ENCODE measurements at places on chromosomes 5 and 9. TPM values are rescaled to one million over a fixed set of nuclear protein-coding genes. Genes with fewer than 3 reads are reported as not detected.
A peak's percentile ranks its signal among the peaks of the same experiment; 100 is the strongest.

DNA sequence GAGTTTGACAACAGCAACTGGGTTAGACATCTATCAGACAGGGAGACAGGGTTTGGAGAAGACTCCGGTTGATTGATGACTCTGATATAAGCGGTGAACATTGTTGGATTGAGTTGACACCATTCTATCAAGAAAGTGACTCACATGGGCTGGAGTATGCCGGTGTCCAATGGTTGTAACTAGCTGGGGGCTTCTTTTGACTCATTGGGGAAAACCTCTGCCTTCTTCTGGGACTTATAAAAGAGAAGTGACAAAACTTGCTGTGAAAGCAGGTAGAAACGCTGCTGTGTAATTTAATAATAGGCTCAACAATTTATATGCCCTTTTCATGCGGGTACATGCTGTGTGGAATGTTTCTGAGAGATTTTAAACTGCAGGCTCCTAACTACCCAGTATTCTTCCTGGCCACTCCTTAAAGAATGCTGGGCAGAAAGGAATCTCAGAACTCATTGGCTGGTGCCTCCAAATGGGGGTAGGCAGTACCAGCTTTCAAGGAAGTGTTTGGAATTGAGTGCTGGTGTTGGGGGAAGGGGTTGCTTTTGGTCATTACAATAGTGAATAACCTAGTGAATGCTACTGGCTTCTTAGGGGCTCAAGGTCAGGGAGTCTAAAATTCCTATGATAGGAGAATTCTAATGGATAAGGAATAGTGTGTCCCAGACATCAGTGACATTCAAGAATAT lies 43.9 kb downstream of the FYB1 start:
- DNase-seq, result no peak

- DNase-seq, result no peak
Observed at GRCh38 chr5:101585366-101585765, 682.3 kb upstream of the ST8SIA4 start.

DNA sequence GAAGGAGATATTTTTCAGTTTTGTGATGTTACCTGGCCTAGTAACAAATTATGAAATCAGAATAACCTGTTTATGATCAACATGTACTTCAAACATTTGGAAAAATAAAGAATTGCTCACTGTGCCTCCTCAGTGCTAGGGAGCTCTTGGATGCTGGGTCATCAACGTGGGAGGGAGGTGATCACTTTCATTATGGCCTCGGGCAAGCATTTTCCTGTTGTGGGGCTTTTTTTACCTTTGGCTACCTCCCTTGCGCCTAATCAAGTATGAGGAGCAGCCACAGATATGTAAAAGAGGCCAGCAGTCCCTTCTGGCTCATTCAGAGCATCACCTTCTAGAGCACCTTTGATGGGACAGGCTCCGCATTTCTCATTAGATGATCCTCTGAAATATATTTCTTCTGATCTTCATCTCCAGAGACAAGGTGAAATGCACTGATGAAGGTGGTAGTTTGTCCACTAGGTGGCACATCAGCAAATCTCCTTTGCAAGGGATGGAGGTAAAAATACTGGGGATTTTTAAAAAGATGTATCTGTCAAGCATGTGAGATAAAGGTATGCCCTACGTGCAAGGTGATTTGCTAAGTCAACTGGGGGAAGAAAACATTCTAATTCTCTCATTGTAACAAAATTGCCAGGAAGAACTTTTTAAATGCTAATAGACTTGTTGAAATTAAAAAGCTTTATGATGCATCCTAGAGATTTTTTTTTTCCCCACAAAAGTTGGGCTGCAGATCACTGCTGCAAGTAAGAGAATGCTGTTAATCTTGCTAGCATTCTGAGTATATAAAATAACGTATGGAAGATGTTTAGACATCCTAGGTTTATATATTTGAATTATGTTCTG lies 218.2 kb downstream of the MAST4 start:
- DNase-seq, result peak; percentile 52

- DNase-seq, result no peak
Observed at GRCh38 chr5:175037820-175038219, 313.4 kb downstream of the MSX2 start.

DNA sequence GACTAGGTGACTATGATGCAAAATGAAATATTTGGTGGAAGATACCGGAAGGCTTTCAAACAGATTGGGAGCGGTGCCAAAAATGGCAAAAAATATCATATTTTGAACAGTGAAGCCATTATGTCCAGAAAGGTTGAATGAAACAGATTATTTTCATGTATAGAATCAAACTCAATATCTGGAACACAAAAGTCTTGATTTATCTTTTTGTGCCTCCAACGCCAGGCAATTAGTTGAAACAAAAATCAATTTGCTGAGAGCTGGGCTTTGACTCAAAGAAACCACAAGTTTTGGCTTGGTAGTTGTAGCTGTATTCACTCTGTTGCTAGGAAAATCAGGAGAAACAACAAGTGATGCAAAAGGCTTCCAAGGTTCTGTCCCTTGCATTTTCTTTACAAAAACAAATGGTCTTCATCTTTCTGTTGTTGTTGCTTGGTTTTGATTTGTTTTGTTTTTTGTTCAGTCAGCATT lies 421.7 kb upstream of the TYRP1 start:
- no peak for DNase-seq

DNA sequence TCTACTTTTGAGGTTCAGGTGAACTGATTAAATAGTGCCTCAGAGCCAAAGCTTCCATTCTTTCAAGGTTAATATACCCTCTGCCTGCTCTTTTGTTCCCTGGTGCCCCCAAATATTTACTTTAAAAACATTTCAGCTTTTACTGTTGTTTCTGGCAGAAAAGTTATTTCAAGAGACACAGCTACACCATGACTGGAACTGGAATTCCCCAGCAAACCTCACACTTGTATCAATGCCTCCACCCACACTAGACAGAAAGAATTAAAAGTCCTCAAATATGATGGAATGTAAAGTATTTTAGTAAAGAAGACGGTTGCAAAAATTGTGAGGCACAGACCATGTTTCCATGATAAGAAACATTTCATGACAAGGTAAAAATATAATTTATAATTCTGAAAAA lies 720.2 kb upstream of the TYRP1 start:
- no peak for DNase-seq

- no peak for DNase-seq
Observed at GRCh38 chr9:126489581-126490213, 124.0 kb upstream of the LMX1B start.

DNA sequence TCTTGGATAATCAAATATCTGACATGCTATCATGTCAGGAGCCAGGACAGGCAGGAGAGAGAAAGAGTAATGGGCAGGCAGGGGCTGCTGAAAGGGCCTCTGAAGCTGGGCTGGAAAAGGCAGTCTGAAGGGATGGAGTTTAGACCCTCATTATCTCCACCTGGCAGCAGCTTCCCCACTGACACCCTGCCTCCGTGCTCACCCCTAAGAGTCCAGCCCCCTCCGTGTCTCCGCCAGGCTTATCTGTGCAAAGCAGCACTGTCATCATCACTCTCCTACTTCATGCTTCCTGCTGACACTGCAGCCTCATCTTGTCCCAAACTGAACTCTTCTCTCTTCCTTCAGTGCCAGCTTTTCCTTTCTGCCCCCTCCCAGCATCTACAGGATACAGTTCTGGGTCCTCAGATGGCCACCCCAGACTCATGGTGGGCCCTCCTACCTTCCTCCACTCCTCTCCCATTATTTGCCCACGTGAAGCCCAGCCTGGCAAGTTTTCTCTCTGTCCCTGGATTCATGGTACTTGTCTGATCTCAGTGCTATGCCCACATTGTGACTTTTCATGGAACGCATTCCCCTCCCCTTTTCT lies 70.9 kb upstream of the KLF9 start:
- no peak for DNase-seq

- DNase-seq, result no peak
Observed at GRCh38 chr9:127423476-127423933, 677 bp upstream of the ZNF79 start.

SHISAL2B gene
- total RNA-seq, result not detected

F12 gene
- 3.1 TPM for total RNA-seq

TICAM2 gene
- total RNA-seq, result 6.9 TPM

ZMYND19 gene
- 11.0 TPM for total RNA-seq

- peak; percentile 95 for DNase-seq
Observed at GRCh38 chr5:154221371-154221896, 30.9 kb downstream of the GALNT10 start.

CTSV gene
- total RNA-seq, result 9.4 TPM

- no peak for DNase-seq
Observed at GRCh38 chr9:75788006-75788634, 102.4 kb upstream of the PCSK5 start.

- no peak for DNase-seq
Observed at GRCh38 chr9:124217836-124218437, 39.8 kb upstream of the NEK6 start.

DNA sequence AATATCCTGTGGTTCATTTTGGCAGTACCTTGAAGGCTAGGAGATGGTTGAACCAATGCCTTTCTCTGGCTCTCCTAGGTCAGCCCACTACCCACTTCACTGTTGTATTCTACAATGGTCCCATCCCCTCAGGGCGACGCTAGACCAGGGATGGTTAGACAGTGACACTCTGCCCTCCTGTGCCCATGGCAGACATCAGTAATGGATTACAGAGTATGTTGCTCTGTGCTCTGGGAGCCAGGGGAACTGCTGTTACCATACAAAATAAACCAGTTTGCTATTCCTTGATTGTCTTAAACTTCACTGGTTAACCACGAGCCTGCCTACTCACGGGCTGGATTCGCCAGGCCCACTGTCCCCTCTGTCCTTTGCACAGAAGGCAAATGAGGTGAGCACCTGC lies 33.7 kb downstream of the NCS1 start:
- no peak for DNase-seq

DNA sequence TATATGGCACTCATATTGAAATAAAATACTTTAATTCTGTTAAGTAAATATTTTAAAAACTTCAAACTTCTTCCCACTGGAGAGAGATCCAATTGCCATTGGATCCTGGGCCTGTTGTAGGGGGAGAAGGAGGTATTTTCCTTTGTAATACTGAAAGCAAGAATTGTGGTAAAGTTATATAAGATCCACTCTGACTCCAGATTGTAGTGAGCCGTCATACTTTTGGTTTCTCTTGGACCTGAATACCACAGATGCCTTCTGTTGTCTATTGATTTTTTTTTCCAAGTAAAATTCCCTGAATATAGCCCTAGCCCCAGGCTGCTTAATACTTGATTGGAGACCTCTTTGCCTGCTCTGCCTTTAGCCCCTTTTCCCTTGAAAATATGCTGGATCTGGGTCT lies 86.9 kb downstream of the ATG10 start:
- DNase-seq, result no peak

GRCh38 chr5:167616043-167616890 lies 675.2 kb upstream of the WWC1 start:
- no peak for DNase-seq

PTPDC1 gene
- total RNA-seq, result 5.6 TPM

PRLR gene
- 0.35 TPM for total RNA-seq

DNA sequence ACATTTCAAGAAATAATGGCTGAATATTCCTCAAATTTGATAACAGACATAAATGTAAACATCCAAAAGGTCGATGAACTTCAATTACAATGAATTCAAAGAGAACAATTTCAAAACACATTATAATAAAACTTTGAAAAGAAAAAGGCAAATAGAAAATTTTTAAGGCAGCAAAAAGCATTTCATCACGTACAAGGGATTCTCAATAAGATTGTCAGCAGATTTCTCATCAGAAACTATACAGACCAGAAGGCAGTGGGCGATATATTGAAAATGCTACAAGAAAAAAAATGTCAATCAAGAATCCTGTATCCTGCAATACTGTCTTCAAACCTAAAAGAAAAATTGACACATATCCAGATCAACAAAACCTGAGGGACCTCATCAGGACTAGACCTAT lies 62.0 kb downstream of the EDIL3 start:
- no peak for DNase-seq

- DNase-seq, result peak; percentile 71
Observed at GRCh38 chr5:137344723-137345322, 154.3 kb downstream of the SPOCK1 start.

CDX1 gene
- total RNA-seq, result not detected

TRAF1 gene
- 16.0 TPM for total RNA-seq

CYFIP2 gene
- 57.9 TPM for total RNA-seq

GRCh38 chr5:38497946-38498345 lies 58.5 kb downstream of the LIFR start:
- DNase-seq, result peak; percentile 19

KCNT1 gene
- total RNA-seq, result not detected

HMCN2 gene
- total RNA-seq, result under 0.01 TPM

COQ4 gene
- total RNA-seq, result 38.2 TPM
